ENCODE measurements at places on chromosomes 2 and 18.

DNA sequence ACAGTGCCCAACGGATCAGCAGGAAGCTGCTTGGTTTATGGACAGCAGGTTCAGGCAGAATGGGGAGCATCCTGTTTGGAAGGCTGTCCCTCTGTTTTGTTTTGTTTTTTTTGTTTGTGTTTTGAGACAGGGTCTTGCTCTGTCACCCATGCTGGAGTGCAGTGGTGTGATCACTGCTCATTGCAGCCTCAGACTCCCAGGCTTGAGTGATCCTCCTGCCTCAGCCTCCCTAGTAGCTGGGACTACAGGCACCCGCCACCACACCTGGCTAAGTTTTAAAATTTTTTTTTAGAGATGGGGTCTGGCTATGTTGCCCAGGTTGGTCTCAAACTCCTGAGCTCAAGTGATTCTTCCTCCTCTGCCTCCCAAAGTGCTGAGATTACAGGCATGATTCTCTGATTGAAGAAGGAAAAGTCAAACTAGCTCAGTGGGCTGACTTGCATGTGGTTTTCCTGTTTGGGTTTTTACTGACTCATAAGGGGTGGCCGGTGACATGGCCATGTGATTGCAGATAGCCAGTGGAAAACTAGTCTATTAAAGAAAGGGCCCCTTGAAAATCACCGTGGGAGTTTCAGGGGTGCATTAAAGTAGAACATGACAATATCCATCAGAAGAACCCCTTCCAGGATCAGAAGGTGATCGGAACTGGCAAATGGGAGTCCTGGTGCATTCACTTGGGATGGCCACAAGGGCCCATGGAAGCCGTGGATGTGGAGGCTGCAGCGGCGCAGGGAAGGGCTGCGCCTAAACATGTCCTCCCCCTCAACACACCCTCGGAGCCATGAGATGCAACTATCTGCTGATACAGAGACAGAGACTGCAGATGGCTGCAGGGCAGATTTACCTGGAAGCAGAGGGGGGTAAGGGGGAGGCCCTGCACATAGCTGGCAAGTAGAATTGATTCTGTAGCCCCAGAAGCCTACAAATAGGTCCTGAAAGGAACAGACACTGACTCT, 26.5 kb downstream of the AQP12B start:
- no peak for DNase-seq

- DNase-seq = no peak
Observed at GRCh38 chr18:25516747-25517498, 165.0 kb upstream of the ZNF521 start.

GRCh38 chr2:168731002-168731401, 71.4 kb upstream of the NOSTRIN start:
- no peak for DNase-seq

GRCh38 chr2:17545680-17546613, 5.5 kb downstream of the VSNL1 start:
- no peak for DNase-seq

DNA sequence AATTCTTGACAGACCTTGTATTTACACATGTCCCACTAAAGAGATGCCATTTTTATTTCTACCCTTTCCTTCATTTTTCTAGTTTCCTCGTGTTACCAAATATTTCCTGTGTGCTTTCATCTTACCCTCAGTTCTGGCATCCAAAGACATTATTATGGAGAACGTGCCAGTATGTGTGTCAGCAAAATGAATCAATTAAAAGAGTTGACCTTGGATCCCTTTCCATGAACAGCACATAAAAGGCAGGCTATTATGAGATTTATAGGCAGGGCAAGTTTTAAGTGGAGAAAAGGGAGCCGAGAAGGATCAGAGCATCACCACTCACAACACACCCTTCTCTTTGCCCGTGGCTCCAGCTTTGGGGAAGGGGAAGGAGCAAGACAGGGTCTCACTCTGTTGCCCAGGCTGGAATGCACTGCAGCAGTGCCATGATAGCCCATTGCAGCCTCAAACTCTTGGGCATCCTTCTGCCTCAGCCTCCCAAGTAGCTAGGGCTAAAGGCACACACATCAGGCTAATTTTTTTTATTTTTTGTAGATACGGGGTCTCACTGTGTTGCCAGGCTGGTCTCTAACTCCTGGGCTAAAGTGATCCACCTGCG, 149.9 kb downstream of the GFPT1 start:
- DNase-seq = no peak

DNA sequence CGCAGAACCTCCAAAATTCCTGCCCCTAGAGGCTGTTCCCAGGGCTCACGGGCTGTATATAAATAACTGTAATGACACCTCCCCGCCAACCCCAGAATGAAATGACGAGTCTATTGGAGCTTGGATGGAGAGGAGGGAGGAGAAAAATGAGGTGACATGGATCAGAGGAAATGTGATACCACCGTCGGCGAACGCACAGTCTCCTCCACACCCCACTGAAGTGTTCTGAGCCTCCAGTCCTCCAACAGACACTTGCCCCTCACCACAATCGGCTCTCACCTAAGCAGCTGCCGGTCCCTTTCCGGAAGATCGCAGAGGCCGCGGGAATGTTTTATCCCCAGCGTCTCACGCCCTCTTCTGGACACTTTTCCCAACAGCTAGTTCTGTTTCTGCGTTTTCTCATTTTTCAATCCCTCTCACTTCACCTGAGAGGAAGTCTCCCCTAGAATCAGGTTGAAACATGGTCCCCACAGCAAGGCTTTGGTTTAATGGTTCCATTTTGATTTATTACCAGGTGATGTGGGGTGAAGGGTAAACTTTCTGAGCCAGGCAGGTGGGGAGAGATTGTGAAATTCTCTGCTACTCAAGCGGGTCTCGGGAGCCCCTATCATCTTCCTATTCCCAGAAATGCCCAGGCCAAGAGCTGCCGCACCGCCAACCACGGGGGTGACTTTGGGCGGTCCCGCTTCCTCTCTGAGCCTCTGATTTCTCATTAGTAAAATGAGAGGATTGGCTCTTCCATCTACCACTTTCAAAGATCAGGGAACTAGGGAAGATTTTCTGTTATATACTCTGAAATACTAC, 9.1 kb upstream of the MYO5B start:
- DNase-seq = no peak

DNA sequence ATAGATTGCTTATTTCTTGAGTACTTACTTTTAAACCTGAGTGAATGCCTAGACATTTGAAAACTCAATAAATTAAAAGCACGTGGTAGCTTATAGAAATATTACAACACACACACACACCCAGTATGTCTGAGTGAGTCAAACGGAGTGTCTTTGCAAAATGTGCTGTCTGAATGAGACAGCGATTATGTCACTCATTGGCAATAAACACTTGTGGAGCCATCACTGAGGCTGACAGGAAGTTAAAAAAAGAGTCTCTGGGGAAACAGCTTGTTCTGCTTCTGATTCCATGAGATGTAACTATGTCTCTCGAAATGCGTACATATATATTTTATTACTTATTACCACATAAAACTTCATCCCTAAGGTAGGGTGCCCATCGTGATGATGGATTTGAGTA, 22.3 kb upstream of the VPS4B start:
- DNase-seq = no peak

- no peak for DNase-seq
Observed at GRCh38 chr2:147182260-147182659, 662.6 kb upstream of the ACVR2A start.

DNA sequence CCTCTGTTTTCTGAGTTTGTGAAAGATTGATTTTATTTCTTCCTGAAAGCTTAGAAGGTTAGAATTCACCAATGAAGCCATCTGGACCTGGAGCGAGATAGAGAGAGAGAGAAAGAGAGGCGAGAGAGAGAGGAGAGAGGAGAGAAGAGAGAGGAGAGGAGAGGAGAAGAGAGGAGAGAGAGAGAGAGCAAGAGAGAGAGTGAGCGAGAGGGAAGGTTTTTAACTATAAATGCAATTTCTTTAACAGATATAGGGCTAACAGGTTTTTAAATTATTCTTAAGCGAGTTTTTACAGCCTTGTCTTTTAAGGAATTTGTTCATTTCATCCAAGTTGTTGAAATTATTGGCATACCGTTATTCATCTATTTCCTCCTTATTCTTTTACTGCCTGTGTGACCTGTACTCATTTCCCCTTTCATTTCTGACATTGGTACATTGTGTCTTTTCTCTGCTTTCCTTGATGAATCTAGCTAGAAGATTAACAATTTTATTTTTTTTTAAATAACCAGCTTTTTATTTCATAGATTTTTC, 56.1 kb downstream of the BABAM2 start:
- DNase-seq = no peak

- DNase-seq = no peak
Observed at GRCh38 chr18:55232506-55232905, 273.2 kb upstream of the CCDC68 start.

DNA sequence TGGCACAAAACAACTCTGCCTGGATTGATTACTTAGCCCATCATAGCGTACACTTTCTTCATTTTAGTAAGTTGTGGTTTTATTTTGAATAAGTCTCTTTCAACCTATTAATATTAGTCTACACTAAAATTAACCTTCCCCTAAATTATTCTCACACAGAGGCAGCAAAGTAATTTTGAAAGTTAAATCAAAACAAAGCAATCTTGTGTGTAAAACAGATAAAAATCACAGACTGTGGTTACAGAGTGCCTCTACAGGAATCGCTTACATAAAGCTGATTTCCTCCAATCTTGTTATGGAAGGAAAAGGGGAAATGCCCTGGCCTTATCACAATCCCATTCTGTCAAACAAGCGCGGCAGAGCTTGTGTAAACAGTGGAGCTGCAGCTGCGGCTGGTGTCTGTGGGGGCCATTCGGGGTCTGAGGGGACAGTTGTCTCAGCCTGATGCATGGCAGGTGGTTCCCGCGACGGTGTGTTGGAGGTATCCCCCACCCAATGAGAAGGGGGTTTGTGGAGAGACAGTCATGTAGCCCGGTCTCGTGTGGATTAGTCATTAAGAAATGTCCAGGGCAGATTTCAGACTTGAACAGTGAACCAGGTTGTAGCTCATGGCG, 42.1 kb downstream of the BCL2L11 start:
- no peak for DNase-seq

DNA sequence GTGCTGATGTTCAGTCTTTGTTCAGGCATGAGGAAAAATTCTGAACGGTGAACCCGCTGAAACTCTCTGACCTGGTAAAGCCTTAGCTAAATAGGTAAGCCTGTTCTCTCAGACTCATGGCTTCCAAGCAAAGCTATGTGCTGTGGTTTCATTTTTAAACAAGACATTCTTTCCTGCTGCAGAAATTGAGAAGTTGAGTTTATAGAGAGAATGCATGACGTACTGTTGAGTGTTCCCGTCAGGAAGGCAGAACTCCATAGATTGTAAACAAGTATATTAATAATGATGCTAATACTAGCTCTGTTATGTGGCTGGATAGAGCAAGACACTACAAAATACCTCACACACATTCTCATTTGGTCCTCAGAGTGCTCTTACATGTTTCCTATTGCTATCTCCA, 424.0 kb upstream of the CRIM1 start:
- DNase-seq = no peak

GRCh38 chr2:107374249-107374648, 452.4 kb upstream of the RGPD4 start:
- DNase-seq = no peak

DNA sequence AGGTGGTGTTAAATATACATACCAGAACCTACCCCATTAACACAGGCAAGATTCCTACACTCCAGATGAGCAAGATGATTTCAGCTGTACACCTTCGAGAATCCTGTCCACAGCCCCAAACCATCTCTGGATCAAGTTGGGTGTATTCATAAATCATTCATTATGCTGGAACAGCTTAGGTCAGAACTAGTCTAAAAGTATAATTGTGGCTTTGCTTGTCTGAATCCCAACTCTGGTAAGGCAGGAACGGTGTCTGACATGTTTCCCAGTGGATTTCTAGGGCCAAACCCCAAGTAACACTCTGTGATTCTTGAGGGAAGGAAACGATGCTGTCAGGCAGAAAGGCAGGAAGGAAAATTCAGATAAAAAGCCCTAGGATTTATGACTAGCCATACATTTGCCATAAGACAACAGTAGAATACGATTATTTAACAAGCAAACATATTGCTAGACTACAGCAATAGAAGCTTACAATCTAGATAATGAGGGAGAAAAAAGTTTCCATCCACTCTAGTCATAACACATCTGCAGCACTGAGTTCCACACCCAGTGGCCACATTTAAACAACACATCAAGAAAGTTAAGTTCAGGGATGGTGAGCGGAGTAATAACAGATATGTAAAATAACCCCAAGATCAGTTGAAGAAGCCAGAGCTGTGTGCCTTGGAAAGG, 444.8 kb downstream of the RND3 start:
- no peak for DNase-seq

- no peak for DNase-seq
Observed at GRCh38 chr2:126855606-126856005, 43.1 kb upstream of the TEX51 start.

DNA sequence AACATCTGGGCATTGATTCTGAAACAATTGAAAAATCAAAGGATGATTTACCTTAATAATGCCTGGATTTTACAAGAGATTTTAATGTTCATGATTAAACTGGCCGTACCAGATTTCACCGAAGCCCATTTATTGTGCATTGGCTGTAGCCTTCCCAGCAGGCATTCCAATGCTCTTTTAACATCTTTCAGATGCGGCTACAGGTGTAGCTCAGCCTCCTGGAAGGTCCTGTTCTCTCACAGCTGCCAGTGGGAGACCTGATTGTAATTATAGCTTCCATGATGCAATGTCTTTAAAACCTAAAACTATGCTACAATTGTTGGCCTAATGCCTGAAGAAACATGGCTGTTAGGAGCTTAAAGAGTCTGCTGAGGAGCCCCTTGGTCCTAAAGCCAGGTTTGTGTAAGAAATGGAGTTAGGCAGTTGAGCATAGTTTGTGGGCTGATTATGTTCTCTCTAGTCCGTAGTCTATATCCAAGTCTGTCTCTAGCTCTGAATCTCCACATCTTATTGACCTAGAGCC, 147.4 kb downstream of the CERS6 start:
- no peak for DNase-seq

GRCh38 chr2:86022661-86023365, 82.9 kb downstream of the POLR1A start:
- DNase-seq = no peak

DNA sequence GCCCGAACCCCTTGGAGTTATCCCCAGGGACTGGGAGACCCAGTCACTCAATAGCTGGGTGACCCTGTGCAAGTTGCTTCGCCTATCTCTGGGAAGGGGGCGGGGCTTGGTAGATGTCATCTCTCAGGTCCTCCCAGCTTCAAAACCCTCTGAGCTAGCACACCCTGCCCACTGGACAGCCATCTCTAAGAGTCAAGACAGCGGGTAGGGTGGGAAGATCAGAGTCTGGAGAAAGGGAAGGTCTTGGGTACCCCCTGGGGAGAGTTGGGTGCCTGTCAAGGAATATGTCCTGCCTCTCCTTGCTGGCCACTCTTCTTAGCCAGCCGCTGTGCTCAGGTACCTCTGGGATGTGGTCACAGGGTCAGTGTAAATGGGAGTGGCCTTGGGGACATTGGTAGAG, 8.0 kb downstream of the GLI2 start:
- DNase-seq = no peak

DNA sequence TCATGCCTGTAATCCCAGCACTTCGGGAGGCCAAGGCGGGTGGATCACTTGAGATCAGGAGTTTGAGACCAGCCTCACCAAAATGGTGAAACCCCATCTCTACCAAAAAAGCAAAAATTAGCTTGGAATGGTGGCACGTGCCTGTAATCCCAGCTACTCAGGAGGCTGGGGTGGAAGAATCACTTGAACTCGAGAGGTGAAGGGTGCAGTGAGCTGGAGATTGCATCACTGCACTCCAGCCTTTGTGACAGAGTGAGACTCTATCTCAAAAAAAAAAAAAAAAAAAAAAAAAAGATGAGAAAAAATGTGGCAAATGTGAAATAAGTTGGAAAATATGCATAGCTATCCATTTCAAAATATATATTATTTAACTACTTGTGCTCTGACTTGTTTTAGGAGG, 65.0 kb downstream of the KCNS3 start:
- DNase-seq = no peak

GRCh38 chr2:175107146-175107545, 60.9 kb downstream of the ATF2 start:
- no peak for DNase-seq
